ENCODE measurements at places on chromosomes 7 and 10.
A peak's percentile ranks its signal among the peaks of the same experiment; 100 is the strongest.

DNA sequence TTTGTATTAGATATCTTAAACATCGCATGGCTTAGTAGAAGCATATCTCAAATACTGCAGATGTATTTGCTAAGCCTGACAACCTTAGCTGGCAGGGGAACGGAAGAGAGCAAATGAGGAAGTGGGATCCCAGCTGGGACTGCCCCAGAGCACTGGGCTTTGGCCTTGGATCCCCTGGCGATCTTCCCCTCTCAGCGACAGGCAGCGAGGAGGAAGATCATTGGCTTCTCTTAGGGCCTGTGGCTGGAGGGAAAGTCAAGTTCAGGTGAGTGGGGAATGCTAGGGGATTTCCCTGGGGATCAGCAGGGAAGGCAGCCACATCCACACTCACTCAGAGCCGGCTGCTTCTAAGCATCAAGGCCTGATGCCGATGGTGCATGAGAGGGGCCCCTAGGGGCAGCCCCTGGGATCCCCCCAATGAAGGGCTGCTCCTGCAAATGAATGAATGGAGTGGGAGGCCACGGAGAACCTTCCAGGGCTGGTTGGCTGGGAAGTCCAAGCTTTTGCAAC is 42.0 kb downstream of the LYZL2 start:
- no peak for DNase-seq

GRCh38 chr10:20858292-20859124 is 38.6 kb downstream of the NEBL start:
- DNase-seq, result no peak

DNA sequence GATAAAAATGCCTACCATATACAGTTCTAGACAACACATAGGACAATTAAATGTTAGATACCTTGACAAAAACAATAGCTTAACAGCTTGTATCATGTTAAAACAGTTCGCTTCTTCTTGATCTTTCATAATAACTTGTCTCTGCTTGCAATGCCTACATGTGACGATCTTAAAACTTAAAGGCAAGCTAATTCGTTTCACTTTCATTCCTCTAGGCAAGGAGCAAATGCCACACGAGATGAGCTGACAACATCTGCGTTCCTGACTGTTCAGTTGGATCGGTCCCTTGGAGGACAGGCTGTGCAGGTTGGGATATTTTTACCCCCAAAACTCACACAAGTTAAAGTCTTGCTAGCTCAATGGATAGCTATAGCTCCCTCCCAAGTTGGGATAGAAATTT is 51.6 kb upstream of the ARL4A start:
- no peak for DNase-seq

- no peak for DNase-seq
These were observed 52.0 kb downstream of the EGFR start for GRCh38 chr7:55070854-55071253.

- DNase-seq, result no peak
These were observed 558.8 kb upstream of the GALNT17 start for GRCh38 chr7:70573071-70573661.

DNA sequence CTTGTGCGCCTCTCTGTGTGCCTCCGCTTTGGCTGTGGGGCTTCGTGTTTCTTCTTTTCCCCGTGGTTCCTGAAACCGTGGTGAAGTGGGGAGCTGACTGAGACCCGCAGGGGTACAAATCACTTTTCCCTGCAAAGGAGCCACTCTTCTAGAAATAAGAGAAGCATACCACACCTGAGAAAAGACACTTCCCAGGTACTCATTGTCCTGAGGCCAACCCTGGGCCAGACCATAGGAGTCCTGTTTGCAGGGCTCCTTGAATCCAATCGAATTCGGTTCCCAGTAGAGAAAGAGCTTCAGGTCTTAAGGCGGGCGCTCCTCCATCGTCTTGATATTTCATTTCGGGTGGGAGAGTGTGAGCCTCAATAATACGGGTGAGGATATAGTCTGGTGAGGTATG is 32.4 kb upstream of the ZNF273 start:
- DNase-seq, result no peak

- DNase-seq, result no peak
These were observed 152.4 kb upstream of the ADCY1 start for GRCh38 chr7:45421806-45422205.

- no peak for DNase-seq
These were observed 273.7 kb downstream of the SEMA3D start for GRCh38 chr7:84912993-84913635.

- DNase-seq, result no peak
These were observed 34.2 kb downstream of the CAMK2B start for GRCh38 chr7:44291066-44291732.

- DNase-seq, result no peak
These were observed 1.6 kb upstream of the PON2 start for GRCh38 chr7:95436407-95436806.

DNA sequence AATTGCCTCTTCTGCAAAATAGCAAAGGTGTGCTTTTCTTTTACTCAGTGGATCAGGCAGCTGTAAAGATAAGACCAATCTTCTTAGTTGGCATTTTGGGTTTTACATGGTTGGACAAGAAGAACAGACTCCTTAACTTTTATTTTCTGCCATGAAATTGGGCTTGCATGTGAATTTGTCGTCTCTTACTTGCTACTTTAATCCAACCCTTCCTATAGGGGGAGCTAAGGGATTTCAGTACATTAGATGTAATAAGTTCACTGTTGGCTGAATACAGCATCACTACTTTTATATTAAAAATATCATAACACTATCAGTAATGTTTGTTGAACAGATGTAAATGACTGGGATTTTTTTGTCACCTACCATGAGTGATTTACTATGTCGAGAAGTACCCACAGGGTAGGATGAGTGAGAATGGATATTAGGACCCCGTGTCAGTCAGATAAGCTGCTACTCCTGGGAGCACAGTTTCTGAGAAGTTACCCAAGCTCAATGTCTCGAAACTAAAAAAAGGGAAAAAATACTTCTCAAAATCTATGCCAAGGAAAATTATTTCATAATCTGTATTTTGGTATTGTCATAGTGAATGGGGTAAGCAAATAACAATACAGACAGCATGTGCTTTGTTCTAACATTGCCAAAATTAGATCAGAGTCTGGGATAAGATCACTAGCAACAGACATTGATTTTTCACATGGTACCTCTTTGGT is 127.4 kb upstream of the AGR3 start:
- no peak for DNase-seq

DNA sequence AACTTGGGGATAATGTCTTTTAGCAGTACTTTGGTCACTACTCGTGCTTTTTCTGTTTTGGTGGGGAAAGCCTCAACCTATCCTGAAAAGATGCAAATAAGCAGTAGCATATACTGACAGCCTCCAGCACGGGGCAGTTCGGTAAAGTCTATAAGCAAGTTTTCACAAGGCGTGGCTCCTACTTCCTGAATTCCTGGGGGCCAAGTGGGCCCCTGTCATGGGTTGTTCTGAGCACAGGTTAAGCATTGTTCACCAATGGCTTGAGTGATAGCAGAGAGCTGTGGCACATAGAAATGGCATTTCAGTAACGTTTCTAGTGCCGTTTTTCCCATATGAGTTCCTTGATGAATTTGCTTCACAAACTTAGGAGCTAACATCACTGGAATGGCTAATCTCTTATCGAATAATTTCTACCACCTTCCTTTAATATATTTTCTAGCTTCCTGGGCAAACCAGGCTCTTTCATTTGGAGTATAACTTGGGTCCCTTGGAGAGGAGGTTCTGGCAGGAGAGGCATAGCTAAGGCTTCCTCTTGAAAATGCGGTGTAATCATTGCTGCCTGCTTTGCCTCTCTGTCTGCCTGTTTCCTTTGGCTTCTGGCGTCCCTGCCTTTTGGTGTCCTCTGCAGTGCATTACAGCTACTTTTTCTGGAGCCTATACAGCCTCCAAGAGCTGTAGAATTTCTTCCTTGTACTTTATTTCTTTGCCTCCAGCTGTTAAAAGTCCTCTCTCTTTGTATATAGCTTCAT is 11.7 kb upstream of the ZNF239 start:
- DNase-seq, result no peak

DNA sequence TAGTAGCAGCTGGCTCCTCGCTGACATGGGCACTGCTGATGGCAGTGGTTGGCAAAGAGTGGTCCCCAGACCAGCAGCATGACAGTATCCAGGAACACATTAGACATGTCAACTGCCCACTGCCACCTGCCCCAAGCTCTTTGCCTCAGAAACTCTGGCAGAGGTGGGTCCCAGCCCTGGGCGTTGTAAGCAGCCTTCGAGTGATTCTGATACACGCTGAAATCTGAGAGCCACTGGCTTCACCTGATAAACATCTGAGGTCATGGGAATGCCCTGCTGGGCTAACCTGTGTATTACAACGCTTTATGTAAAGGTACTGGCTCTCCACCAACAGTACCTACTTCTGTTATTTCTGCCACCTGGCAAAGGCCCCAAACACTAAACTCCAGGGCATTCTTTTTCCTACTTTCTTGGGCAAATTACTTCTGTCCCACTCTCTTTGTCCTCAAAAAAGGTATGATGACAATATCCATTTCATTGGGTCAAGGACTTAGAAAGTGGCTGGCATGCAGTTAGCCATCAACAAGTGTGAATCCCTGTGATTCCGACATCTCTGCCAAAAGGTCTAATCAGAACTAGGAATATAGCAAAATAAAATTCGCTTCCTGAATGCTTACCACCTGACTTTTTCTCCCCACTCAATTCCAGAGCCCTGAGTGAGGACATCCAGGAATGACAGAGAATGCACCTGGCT is 9.2 kb downstream of the SGMS1 start:
- DNase-seq, result no peak

DNA sequence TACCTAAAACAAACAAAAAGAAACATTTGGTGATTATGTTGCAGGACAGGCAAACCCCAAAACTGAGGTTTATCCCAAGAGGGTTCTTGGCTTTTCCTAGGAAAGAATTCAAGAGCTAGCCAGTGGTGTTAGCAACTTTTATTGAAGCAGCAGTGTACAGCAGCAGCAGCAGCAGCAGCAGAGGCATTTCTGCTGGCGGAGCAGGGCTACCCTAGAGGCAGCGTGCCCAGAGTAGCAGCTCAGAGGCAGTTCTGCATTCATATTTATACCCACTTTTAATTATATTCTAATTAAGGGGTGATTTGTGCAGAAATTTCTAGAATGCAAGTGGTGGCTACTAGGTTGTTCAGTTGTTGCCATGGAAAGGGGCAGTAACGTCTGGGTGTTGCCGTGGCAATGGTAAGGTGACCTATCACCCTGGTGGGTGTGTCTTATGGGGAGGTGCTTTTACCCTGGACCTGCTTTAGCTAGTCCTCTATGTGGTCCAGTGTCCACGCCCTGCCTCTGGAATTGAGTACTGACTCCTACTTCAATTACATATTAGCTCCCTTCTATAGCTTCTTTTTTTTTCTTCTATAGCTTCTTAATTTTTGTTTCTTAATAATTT is 53.9 kb downstream of the VCL start:
- no peak for DNase-seq

DNA sequence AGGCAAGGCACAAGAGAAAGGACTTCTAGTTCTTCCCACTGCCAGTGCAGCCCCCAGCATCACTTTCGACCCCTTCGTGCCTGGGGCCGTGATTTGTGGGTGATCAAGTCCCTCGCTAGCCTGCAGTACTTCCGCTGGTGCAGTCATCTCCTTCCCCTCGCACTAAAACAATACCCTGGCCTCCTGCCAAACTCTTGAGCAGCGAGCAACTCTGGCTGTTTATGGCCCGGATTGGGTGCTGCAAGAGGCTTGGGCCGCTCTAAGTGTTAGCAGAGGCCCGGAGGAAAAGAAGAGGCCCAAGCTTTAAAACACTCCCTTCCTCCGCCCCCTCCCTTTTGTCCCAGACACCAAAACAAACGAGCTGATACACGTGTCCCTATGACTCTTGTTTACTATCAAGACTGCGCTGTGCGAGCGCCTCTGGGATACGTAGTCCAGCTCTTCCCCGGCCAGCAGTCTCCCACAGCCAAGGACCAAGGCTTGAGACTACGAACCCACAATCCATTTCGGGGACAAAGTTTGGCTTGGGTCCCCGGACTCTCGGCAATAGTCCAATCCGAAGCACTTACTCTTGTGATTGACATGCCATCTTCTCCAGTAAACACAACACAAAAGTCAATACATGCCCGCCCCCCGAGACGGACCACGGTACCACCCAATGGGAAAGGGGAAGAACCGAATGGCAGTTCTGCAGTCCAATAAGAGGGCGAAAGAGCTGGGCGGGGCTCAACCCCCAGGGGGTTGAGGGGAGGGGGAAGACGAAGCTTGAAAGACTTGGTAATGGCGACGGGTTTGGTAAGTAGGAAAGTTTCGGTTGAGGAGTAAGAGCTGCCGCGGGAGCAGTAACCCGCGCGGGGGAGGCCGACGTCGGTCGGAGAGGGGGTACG is at the start of gene HBP1:
TSS of gene HBP1 (plus strand) at position 771 of the 887 bp plus-strand sequence. CDS start 10,891 bp downstream, outside the sequence.
- peak; percentile 97 for DNase-seq

DNA sequence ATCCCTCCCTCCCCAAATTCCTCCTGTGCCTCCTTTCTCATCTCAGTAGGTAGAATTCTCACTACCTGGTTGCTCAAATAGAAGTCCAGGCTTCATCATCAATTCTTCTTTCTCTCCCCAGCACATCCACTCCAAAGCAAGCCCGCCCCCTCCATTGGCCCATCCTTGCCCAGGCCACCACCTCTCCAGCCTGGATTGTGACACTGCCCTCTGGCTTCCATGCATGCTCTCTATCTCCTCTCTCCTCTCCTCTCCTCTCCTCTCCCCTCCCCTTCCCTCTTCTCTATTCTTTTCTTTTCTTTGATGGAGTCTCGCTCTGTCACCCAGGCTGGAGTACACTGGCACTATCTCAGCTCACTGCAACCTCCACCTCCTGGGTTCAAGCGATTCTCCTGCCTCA is 144.9 kb downstream of the UBE2H start:
- no peak for DNase-seq

GRCh38 chr7:96481796-96482195 is 159.9 kb upstream of the SLC25A13 start:
- no peak for DNase-seq

DNA sequence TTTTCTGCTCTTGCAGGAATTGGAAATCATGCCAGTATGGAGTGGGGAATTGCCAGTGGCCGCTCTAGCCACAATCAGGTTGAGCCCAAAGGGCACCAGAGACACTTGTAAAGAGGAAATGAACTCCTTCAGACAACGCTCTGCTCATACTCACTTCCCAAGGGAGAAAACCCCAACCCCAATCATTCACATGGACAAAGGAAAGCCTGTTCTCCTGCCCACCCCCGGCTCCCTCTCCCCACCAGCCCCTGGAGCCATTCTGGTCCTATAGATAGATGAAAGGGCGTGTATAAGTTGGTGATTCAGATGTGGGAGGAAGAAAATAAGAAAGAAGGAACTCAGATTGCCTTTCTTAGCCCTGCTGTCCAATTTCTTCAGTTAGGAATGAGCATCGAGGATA is 57.4 kb downstream of the GFRA1 start:
- no peak for DNase-seq

DNA sequence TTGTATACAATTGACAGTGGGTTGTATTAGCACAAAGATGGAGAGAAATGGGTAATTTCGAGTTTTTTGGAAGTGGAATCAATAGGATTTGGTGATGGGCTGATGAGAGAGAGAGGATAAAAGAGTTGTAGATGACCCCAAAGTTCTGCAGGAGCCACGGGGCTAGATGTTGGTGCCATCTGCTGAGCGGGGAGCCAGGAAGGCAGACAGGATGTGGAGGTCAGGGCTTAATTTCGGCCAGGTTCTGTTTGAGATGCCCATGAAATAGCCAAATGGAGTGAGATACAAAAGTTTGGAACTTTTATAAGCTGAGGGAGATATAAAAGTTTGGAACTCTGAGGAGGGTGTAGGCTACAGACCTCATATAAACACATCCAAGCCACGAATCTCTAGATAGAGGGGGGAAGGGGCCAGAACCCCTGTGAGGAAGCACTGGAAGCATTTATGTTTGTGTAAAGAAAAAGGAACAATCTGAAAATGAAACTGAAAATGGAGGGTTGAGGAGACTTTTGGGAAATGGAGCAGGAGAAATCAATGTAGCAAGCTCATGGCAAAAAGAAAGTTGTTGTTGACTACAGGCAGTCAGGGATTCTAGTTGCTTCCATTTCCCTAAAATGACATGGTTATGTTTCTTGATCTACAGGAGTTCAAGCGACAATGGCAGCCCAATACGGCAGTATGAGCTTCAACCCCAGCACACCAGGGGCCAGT is 2.2 kb downstream of the GIMAP4 start:
- no peak for DNase-seq
